ENCODE measurements at places on chromosomes 2 and 18.

GRCh38 chr2:148896136-148896535 lies 21.1 kb downstream of the KIF5C start:
- DNase-seq = no peak

DNA sequence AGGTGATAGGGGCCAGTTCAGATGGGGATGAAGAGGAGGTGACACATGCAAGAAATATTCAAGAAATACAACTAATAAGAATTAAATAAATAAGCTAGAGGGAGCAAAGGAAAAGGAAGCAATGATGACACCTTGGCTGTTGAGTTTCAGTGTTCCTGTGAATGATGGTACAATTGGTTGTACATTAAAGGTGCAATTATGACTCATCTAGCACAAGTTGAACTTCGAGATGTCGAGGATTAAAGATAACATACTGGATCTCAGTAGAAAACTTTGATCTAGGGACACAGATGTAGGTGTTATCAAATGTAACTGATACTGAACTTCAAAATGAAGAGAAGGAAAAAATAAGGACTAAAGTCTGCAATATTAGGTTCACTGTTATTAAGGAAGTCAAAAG lies 760.6 kb upstream of the CHAC2 start:
- no peak for DNase-seq

DNA sequence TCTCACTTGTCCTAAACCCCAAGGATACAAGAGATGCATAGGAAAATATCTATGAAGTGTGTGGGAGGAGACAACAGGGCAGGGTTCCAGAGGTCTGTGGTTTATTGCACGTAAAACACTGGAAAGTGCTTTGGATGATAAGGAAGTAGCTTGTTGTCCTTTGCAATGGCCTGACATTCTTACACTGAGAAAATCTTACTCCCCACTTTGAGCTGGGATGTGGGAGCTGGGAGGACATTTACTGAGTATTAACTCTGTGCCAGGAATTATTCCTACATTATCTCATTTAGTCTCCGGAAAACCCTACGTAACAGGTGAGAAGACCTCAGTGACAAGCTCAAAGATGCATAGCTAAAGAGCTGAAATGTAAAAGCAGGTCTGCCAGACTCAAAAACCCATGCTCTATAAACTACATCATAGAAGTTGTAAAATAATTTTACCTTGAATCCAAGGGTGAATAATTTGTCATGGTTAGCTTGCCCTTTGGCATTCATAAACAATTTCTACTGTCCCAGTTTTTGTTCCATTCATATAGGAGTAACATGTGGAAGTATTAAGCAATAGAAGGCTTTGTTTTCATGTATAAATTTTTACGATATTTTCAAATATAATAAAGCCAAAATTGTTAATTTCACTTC lies 9.2 kb upstream of the GALNT3 start:
- no peak for DNase-seq

DNA sequence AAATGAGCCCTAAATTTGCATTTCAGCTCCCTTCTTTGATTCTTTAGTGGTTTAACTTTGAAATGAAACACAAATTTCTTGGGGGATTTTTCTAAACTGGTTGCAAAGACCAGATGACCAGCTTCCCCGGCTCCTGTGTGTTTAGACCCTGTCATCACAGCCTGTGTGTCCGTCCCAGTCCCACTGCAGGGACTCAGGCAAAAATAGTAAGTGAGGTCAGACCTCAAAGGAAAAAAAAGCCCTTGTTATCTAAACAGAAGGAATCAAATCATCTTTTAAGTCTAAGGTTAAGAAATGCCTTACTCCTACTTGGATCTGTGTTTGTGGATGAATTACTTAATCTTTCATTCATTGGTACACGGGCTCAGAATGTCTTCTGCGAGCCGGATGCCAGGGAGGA lies 423.7 kb downstream of the LPIN1 start:
- DNase-seq = no peak

DNA sequence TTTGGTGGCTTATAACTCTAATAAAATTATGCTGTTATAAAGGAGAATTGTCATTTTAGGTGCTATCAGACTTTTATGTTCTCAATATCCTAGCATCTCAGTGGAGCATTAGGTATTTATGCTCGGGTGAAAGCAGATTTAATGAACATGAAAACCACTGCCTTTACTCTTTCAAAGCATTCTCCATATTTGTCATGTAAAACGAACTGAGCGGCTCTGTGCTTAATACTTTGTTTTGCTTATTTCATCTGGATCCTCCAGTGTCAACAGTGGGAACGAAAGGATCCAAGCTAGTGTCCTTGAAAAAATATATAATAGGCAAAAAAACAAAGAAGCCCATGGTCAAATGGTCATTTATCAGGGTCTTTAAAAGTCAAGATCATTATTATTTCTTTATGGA lies 53.5 kb downstream of the THSD7B start:
- DNase-seq = no peak

DNA sequence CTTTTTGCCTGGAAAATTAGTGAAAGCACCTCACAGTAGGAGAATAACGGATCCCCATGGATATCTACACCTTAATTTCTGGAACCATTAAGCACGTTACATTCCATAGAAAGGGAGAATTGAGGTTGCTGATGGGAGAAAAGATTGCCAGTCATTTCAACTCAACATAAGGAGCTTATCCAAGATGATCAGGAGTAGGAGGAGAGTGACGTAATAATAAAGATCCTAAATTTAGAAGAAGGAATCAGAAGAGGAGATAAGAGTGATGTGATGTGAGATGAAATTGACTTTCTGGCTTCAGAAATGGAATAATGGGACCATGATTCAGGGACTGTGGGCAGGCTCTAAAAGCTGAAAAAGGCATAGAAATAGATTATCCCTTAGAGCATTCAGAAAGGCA lies 1017.8 kb upstream of the CHAC2 start:
- no peak for DNase-seq

DNA sequence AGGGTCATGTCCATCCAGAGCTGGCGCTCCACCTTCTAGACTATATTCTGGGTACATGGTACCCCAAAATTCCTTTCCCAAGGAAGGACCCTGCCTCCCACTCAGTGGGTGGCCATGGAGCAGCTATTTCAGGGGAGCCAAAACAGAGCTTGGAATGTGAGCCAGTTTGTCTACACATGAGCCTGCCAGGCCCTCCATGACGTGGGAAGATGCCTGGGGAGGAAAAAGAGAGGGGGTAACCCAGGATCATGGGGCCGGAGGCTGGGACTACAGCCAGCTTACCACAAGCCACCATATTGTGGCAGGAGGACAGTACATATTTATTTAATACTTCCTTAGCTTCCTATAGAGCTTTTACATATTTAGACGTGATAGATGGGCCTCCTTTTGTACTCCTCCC lies 414.7 kb upstream of the TNP1 start:
- DNase-seq = no peak

GRCh38 chr2:160942476-160943142 lies 217.6 kb upstream of the TANK start:
- DNase-seq = no peak

- DNase-seq = no peak
These were observed 422 bp downstream of the OBSL1 start for GRCh38 chr2:219570924-219571310.

DNA sequence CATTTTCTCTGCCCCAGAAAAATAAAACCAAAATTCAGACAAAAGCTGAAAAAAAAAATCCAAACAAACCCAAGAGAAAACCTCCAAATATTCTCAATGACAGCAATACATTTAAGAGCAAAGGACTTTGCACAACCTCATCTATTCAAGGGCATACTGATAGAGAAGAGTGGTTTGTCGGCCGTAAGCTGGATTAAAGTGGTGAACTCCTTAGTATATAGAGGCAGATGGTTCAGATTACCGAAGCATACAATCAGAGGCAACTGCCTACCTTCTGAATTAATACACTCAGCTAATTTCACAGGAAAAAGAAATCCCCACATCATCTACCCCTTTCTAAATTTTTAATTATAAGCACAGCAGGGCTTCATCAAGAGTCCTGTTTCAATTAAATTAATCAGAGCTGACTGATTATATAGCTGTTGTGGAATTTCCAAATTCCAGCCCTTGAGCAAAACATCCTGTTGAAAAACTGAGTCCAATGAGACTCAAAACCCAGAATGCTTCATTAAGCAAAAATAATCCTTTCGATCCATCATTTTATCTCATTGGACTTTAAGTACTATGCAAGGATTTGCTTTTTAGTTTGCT lies at the start of gene CPLX4:
Gene CPLX4, minus strand, starts transcription at position 190 of the 591 bp plus-strand sequence. Its CDS starts 187 bp downstream, at position 3.
- DNase-seq = no peak

DNA sequence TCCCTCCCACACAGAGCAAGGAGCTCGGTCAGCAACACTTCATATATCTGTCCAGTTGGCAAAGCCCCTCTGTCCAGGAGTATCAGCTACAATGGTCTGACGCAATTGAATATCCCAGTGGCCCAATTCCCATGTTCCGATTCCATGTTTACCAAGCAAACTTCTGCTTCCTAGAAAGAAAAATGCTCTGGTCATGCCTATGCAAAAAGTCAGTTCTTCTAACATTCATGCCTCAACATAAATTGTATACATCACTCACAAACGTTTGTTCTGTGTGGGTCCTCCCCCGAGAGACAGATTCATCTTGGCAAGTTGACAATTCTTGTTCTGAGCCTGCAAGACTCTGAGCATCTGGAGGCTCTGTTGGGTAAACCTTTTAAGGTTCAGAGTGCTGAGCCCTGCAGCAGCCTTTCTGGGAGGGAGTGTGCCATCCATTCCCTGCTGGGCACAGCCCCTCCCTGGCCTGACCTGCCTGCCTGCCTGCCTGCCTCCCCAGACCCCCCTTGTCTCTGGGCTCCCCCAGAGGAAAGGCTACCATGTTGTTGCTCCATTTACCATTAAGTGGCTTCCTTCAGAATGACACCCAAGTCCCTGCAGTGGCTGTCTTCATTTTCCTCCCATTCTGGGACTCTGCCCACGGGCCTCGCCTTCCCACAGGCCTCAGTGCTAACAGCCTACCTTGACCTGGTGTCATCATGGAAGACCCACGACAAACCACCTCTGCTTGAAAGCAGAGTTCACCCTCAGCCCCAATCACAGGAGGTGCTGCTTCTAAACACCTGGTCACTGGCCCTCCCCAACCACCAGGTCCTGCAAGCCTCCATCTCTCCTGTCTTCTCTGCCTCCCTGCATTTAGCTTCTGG lies 37.6 kb upstream of the TAF1B start:
- DNase-seq = no peak

DNA sequence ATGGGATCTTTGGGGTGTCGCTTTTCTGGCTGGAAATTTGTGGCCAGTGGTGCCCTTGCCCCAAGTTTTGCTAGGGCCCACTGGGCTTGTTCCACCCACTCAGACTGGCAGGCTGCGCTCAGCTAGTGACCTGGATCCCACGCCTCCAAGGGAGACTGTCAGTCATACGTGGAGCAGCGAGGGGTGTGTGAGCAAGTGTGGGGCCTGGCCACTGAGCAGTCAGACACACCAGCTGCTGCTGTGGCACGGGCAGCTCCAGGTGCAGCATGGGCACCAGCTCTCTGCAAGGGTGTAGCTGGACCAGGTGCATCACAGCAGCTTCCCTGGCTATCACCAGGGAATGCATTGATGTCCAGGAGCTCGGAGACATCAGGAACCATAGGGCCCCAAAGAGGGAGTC lies 327.0 kb downstream of the NR4A2 start:
- DNase-seq = no peak

GRCh38 chr2:96139181-96139758 lies 968 bp upstream of the ASTL start:
- no peak for DNase-seq

- no peak for DNase-seq
These were observed 1.2 kb upstream of the CABLES1 start for GRCh38 chr18:23133860-23134779.

DNA sequence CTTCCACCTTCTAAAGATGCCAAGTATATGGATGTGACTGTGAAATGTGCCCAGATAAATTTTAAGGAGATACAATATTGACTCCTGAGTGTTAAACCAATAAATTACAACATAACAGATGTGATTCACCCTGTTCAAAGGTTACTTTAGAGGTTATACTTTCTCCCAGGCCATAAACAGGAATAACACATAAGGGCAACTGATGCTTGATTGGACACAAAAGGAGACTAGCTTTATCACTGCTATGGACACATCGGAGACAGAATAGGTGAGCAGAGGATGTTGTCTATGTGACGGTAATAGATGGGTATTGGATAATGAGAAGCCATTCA lies 31.9 kb upstream of the SLC25A52 start:
- DNase-seq = no peak

DNA sequence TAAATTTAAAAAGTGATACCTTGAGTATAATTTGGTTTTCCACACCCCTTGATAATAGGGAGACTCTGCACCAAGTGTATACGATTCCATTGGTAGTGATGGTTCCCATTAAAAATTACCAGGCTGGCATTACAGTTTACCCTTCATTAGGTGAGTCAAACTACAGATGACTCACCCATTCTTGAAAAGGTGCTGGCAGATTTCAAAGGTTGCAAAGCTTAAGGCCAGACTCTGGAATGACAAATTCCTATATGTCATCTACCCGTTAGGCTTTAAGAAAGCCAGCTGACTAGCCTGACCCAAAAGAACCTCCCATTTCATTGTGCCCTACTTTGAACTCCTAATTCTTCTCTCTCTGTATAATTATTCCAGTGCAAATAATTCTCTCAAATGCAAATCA lies 124.4 kb downstream of the LRRTM4 start:
- no peak for DNase-seq

DNA sequence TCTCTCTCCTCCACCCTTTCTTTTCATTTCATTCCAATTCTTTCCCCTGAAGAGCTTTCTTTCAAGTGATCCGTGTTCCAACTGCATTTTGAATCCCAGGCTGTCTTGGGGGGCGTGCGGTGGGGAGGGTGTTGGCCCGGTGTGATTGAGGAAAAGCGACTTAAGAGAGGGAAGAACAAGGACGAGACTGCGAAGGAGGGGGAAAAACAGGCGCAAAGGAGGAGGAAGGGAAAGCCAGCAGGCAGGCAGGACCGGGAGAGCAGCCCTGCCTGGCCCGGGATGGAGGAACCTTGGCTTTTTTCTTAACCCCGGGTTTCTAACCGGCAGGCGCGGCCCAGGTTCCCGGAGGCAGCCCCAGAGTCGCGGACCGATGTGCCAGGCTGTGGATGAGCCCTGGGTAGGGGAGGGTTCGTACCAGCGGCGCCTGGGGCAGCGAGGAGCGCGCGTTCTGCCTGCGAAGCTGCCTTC lies 1.3 kb downstream of the ADCYAP1 start:
- DNase-seq = no peak

DNA sequence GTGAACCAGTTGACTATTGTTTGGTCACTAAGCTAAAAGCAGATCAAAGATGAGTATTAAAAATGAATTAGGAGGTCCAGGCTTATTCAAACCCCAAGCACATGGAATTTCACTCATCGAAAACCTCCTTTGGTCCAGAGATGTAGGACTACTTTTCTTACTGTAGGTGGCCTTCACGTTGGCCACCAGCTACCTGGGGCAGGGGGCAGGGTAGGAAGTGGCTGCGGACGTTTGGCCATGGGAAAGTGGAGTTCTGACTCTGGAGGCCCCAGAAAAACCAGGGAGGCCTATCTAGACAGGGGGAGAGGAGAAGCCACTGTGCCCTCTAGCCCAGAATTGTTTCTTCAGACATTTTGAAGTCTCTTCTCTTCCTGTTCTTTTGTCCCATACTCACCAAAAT lies 31.8 kb upstream of the CABLES1 start:
- no peak for DNase-seq

DNA sequence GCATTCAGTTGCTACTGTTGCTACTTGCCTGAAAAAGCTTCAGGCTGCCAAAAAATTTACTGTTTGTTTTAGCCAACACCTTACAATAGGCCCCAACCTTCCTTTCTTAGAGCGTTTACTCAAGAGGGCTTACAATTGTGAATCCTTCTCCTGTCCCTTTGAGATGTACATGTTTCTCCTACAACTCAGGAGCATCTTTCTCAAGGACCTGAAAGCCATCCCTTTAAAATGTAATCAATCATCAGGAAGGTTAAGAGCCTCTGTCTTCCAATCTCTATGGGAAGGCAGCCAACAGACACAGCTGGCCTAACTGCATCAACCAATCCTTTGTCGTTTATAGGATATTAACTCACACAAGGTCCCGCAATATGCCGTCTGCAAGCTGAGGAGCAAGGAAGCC lies 3.4 kb upstream of the IER3IP1 start:
- no peak for DNase-seq

Data from stimulated activated CD4-positive, alpha-beta T cell treated with anti-CD3 and anti-CD28 coated beads, Interleukin-1b, Interleukin-23, amount 100 ng/mL, for 1 hour (primary cell).